ENCODE measurements at places on chromosomes 12 and 14.
A peak's percentile ranks its signal among the peaks of the same experiment; 100 is the strongest.

- DNase-seq: peak; percentile 82
These were observed 9.3 kb upstream of the HDAC7 start for GRCh38 chr12:47828976-47829482.

DNA sequence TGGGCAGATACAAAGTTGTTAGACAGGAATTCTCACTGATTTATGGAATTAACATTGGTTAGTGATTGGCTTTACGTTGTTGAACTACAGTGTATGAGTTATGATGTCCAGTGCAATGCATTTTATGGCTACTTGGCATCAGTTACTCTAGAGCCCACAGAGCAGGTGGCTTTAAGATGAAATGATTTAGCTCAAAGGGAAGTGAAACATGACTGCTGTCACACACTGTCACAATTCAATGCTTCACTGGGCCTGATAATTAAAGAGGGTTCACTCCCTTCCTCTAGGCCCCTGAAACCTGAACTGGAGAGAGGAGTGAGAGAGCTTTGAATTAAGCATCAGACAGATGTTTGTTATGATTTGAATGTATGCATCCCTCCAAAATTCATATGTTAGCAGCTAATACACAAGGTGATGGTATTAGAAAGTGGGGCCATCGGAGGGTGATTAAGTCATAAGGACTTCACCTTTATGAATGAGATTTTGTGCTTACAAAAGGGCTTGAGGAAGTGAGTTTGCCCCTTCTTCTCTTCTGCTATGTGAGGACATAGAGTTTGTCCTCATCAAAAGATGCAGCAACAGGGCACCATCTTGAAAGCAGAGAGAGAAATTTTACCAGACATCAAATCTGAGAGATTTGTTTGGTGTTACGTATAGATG lies 175.8 kb upstream of the GRIN2B start:
- no peak for DNase-seq

DNA sequence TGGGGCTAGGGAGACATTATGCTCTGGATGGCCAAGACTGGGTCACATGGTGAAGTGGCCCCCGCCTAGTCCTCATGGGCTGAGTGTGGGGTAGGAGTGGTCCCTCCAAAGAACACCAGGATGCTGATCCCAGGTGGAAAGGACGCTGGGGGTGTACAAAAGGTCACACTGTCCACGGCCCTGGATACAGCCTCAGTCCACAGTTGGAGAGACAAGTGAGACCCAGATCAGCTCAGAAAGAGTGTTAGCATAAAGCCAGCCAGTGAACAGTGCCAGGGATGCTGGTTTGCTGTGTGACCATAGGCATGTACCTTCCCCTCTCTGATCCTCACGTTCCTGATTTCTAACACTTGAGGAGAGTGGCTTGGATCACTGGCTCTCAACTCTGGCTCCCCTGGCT lies 13.4 kb upstream of the OAS2 start:
- DNase-seq: no peak

GRCh38 chr14:104105822-104106470 lies 20.4 kb downstream of the ASPG start:
- no peak for DNase-seq

- DNase-seq: peak; percentile 74
These were observed 14.8 kb downstream of the PROX2 start for GRCh38 chr14:74860899-74861733.

DNA sequence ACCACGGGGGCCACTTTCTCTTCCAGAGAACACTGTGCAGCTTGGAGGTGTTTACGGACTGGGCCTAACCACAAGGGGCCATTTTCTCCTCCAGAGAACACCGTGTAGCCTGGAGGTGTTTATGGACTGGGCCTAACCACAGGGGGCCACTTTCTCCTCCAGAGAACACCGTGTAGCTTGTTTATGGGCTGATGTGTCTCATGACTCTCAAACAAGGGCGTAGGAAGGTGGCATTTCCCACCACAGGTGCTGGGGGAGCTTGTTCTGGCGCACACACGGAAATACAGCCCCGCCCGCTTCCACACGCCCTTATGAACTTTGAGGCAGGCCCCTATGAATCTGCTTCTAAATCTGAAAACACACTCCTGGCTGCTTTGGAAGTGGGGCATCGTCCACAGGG lies 174.6 kb upstream of the SFSWAP start:
- no peak for DNase-seq

DNA sequence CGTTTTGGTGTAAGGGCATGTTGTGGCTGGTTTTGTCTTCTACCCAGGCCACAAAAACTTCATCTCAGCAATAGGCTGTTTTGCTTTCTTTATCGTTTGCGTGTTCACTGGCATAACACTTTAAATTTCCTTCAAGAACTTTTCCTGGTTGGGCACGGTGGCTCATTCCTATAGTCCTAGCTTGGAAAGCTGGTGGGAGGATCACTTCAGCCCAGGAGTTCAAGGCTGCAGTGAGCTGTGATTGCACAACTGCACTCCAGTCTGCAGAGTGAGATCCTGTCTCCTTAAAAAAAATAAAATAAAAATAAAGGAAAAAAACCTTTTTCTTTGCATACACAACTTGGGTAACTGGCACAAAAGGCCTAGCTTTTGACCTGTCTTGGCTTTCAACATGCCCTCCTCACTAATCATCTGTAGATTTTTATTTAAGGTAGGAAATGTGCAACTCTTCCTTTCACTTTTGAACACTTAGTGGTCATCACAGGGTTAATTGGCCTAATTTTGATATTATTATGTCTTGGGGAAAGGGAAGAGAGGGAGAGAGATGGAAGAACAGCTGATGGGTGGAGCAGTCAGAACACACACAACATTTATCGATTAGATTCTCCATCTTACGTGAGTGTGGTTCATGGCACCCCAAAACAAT lies 78.9 kb upstream of the PSMA6 start:
- DNase-seq: no peak

DNA sequence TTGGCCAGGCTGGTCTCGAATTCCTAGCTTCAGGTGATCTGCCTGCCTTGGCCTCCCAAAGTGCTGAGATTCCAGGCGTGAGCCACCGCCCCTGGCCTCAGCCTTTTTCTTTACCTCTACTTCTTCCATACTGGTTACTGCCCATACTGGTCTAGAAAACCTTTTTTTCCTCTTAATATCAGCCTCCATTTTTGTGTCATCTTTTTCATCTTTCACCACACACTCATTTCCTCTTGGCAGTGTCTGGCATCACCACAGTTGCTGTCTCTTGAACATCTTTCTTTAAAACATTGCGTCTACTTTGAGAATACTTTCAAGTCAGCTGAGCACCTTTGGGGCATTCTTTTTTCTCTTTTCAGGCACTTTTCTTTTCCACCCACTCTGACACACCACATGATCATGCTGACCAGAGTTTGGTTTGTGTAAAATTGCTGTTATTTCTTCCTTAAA lies 32.7 kb downstream of the DDX47 start:
- DNase-seq: no peak

GRCh38 chr12:50806176-50806575 lies 36.5 kb upstream of the TMPRSS12 start:
- DNase-seq: peak; percentile 9

DNA sequence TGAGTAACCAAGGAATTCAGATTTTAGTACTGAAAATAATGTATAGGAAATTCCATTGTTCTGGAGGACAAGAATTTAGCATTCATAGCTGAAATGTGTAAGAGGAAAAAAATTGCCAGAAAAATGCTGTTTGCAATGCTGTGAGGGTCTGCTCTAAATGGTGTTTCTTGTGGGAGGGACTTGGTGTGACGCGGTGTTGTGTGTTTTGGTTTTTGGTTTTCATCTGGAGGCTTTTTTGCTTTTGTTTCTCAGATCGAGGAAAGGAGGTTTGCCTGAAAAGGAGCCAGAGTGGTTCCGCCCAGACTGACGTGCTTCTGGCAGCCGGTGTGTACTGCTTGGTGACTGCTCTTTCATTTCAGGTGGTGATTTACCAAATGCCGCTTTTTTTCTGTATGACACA lies 211.8 kb upstream of the HMGA2 start:
- no peak for DNase-seq

DNA sequence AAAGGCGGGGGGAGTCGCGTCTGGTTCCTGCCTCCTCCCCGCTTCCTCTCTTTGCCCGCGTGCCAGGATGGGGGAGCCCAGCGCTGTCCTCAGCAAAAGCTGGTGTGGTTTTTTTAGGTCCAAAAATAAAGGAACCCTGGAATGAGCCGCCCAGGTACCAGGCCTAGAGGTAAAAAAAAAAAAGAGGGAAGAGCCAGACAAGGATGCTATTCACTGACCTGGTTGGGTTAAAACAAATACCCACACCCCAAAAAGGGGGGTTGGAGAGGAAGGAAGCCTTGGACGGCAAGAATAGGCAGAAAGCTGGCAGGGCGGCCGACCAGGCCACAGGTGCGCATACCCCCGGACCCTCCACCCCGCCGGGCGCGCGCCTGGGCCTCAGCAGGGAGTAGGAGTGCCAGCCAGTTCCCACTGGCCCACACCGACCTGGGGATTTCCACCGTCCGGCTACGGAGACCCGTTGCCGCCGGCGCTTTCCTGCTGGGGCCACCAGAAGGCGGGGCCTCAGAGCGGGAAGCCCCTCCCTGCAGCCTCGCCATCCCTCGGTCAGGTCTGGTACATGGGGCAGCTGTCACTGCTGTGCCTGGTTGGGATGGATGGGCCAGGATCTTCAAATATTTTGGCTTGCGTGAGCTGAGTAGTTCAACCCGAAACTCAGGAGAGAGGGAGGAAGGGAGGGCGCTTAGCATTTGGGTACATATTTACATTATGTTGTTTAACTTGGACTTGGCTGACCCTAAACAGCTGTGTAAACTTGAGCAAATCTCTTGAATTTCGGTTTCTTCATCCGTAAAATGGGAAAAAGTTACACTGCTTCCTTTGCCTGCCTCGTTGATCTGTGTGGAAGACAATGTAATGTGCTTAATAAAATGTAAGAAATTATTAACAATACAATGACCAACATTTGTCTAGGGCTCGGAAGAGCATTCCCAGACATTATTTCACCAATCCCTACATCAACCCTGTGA lies 5.4 kb upstream of the IRF2BPL start:
- DNase-seq: peak; percentile 78

DNA sequence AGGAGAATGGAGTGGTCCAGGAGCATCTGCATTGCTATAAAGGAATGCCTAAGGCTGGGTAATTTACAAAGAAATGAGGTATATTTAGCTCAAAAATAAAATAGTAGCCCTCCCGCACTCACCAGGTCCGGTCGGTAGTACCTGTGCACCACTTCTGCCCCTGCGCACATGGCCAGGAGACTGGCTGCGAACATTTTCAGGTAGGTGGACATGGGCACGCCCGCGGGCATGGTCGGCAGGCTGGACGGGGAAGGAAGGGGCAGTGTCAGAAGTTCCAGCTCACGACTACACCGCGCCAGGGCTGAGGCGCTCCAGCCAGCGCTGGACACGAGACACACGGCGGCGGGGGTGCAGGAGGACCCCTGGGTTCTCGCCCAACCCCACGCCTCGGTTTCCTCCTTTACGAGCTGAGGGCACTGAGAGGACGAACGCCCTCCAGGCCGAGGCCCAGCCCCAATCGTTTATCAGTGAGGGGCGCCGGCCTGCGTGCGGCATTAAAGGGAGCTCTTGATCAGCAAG lies 9.1 kb upstream of the TDG start:
- DNase-seq: peak; percentile 30

GRCh38 chr14:59753512-59753911 lies 117.1 kb downstream of the RTN1 start:
- no peak for DNase-seq

- no peak for DNase-seq
These were observed 20.8 kb downstream of the TPCN1 start for GRCh38 chr12:113242026-113242418.

- DNase-seq: no peak
These were observed 260.5 kb downstream of the ADAMTS20 start for GRCh38 chr12:43291516-43291915.

GRCh38 chr12:51428256-51428655 lies 3.6 kb downstream of the SLC4A8 start:
- no peak for DNase-seq

GRCh38 chr12:127898616-127899015 lies 368.4 kb upstream of the TMEM132C start:
- DNase-seq: no peak

GRCh38 chr12:124512667-124513296 lies 54.6 kb downstream of the NCOR2 start:
- peak; percentile 86 for DNase-seq

DNA sequence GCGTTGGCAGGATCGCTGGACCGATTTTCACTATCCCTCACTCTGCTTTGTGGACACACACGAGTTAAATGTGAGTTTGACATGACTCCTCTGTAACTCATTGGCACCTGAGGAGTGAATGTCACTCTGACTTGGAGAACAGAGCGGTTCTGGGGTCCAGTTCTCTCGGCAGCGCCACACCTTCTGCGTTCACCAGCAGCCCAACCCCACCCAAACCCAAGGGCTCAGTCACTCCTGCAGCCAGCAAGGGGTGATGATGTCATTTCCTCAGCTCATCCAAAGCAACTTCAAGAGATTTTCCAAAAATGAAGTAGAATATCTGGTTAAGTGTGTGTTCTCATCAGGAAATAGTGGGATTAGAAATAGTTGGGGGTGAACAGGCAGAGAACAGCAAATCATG lies 36.3 kb downstream of the ADGRD1 start:
- no peak for DNase-seq

DNA sequence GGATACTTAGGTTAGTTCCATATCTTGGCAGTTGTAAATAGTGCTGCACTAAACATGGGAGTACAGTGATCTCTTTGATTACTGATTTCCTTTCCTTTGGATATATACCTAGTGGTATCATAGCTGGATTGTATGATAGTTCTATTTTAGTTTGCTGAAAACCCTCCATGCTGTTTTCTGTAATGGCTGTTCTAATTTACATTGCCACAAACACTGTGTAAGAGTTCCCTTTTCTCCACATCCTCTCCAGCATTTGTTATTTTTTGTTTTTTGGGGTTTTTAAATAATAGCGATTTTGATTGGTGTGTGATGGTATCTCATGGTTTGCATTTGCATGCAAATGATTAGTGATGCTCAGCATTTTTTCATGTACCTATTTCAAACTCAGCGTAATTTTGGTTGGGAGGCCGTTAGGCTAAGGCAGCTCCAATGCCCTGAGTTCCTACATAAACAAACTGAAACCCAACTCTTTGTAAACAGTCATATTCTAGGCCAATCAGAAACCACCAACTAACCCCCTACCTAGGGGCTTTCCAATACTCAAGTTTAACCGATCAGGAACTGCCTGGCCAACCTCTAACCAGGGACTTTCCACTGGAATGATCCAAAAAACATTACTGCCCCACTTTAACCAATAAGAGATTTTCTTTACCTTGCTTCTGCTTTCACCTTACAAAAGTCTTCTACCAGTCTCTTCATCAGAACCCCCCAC lies 171.6 kb downstream of the FBXL14 start:
- DNase-seq: no peak

DNA sequence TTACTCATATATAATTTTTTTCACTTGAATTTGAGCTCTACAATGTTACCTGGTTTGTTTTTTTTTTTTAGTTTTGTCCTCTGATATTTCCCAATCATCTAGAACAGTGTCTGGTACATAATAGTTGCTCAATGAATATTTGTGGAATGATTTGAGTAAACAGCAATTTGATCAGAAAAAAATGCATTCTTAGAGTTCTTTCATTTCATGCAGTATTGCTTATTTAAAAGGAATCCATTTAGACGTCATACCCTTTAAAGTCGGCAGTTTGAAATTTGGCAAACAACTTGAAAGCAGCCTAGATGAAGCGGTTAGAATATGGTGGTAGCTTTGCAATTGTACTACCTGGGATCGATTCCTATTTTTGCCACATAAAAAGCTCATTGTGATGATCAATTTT lies 140.0 kb downstream of the PDE3A start:
- no peak for DNase-seq

- no peak for DNase-seq
These were observed 11.7 kb downstream of the RTL1 start for GRCh38 chr14:100891501-100892445.

GRCh38 chr12:91565246-91565645 lies 382.6 kb upstream of the DCN start:
- no peak for DNase-seq
